ENCODE measurements at places on chromosomes 7 and 10.
A peak's percentile ranks its signal among the peaks of the same experiment; 100 is the strongest.

DNA sequence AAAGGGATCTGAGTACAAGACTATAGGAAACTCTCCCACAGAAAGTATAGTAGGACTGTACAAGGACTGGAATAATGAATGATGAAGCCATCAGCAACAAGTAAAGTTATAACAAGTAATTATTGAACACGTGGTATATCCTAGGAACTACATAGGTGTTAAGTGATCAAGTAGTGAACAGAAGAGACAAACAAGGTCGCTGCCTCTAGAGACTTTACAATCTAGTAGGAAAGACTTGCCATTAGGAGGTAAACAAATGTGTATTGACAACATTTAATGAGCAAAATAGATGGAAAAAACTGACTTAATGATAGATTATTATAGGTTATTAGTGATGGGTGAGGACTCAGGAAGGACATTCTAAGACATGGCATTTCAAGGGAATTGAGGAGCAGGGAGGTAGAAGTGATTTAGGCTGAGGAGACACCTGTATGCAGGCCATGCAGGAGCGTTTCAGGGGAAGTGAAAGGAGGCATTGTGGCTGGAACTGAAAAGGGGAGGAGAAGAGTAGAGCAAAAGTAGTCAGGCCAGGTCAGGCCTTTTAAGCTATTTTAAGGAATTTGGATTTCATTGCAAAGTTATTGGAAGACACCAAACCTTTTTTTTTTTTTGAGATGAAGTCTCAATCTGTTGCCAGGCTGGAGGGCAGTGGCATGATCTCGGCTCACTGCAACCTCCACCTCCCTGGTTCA is 8.5 kb upstream of the GLCCI1 start:
- peak; percentile 44 for DNase-seq

- DNase-seq = no peak
Observed at GRCh38 chr10:77649333-77650331, 12.0 kb upstream of the KCNMA1 start.

DNA sequence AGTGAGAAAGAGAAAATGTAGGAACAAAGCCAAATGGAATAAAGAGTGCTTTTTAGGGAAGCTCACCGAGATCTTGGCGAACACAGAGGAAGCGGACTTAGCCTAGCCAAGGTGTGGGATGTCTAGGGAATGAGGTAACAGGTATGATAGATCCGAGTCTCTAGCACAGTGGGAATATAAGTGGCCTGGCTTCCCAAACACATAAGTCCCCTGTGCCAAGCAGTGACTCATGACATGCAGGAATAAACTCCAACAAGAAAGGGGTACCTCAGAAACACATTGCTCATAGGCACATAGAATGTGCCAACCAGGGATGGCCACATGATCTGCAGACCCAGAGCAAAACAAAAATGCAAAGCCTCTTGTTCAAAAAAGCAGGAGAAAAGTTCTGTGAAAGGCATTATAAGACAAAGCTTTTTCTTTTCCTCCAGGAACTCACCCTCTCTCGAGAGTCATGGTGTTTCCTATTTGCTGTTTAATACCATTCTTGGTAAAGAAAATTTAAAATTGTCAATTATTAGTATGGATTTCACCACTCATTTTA is 542.5 kb downstream of the GATA3 start:
- DNase-seq = no peak

GRCh38 chr7:84549409-84549808 is 354.8 kb upstream of the SEMA3A start:
- no peak for DNase-seq

DNA sequence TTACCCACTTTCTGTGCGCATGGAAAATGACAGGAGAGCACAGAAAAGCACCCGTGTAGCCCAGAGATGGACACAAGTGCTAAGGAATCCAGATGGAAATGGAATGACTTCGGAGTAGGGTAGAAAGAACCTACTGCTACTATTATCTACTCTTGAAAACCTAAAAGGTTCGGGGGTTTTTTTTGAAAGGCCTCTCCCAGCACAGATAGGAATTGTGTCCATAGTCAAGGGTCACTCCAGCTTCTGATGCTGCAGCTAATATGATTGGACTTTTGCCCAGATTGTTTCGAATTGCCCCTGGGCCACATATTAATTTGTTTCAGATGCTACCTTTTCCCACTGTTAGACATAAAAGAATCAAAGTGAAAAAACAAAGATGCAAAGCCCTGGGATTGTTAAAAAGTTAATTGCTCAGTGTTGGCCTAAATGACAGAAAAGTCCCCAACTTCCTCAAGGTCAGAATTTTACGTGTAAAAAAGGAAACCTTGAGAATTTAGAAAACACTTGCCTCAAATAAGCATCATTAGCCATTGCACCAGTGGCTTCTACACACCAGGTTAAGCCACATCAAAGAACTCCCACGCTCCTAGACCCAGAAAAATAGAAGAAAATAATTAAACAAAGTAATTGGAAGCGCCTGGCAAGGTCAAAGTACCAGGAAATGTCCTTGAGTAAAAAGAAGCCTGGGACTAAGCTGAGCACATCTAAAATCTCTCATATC is 40.8 kb upstream of the INSIG1 start:
- no peak for DNase-seq

GRCh38 chr10:103350175-103350516 is 794 bp downstream of the PCGF6 start:
- DNase-seq = no peak

DNA sequence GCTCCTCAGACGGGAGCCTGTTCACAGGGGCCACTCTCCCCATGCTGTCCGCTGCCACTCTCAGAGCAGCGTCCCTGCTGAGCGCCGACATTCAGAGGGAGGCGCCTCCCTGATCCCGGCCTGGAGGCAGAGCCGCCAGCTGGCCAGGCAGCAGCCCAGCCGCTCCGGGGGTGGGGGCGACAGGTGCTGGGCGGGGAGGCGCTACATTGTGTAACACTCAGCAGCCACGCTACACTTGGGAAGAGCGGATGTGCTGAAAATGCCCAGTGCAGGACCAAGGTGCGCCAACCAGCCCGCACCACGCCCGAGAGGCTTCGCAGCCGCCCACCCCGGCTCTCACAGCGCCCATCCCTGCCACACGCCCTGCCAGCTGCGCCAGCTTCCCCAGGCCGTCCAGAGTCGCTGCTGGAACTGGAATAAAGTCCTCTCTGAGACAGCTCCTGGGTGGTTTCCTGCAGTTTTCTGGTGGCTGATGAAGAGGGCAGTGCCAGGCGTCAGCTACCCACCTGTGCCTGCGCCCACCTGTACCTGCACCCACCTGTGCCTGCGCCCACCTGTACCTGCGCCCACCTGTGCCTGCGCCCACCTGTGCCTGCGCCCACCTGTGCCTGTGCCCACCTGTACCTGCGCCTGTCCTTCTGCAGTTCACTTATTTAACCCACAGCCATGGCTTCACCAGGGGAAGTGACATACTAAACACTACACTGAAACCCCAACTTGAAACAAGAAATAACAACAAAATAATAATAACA is 25.7 kb downstream of the STK32C start:
- DNase-seq = no peak

DNA sequence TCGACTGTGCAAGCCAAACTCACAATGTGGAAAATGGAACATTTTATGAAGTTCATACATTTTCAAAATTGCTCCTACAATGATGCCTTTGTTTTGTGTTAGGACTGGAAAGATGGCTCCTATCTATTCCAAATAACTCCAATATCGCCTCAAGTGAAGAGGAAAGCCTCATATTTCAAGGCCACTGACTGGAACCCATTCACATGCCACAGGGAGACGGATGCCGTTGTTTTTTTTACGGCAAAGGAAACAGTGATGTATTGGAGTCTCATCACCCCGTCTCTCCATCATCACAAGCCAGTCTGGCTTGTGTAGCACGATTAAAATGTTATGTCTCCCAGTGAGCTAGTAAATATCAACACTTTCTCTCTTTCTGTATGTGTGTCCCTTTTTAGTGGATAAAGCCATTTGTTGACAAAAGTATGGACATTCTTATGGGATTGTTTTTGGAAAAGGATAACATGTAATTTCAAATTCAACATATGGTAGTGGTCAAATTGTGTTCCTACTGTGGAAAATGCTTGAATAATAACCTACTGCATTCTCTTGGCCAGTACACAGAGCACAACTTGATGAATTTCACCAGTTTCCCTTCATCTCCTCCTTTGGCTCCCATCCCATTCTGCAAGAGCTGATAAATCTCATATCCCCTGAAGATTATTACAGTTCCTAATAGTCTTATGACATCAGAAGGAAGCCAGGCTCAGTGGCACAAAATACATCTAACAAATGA is 109.5 kb upstream of the PITRM1 start:
- DNase-seq = no peak

GRCh38 chr7:96903906-96904305 is 101.4 kb upstream of the DLX6 start:
- no peak for DNase-seq

- no peak for DNase-seq
Observed at GRCh38 chr10:52542906-52543305, 228.8 kb downstream of the DKK1 start.

- no peak for DNase-seq
Observed at GRCh38 chr7:135601182-135601581, 43.5 kb downstream of the NUP205 start.

DNA sequence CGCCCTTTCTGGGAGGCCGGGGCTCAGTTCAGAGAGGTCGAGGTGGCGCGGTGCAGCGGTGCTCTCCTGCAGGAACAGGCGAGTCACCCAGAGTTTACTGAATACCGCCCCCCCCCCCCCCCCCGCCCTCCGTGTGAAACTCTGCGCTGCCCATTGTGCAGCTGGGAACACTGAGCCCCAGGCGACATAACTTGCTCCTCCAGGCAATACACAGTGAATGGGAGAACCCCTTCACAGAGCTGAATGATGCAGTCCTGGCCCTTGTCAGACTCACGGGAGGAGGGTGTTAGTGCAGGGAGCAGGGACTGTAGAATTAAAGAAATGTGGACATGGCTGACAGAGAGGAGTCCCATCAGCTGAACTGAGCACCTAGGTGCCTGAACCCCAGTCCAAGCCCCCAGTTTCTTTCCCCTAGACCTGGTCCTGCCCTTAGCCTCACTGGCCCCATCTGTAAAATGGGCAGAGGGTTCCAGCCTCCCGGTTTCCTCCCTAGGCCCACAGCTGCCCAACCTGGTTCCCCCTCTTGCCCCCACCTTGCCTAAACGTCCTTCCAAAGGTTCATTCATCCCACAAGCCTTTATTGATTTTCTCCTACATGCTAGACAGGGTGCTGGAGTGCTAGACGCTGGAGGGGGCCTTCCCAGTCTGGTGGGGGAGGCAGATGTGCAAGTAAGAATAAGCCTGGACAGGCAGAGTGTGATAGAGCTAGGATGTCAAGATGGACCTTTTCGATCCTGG is 869 bp upstream of the LOXL4 start:
- peak; percentile 56 for DNase-seq

GRCh38 chr10:78944723-78945312 is 123.9 kb upstream of the ZMIZ1 start:
- DNase-seq = no peak

DNA sequence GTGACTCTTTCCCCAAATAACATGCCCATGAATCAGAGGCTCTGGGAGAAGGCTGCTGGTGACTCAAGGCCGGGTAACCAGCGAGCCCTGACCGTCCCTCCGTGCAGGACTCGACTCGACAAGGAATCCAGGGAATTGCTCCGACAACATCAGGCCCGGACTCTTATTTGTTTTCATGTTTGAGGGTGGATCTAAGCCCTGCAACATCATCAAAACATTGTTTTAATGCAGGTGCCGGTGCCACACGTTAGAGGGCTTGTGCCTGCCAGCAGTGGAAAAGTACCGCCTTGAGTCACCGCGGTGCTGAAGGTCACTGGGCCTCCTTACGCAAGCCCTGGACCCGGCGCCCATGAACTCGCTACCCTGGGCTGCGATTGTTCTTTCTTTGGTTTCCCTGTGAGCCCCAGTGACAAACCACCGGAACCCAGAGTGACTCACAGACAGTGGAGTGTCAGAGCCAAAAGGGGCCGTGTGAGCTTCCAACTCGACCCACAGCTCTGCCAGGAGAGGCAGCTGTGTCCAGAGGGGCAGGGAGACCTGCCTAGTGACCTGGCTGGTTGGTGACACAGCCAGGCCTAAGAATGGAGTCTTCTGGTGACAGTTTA is 139.4 kb upstream of the SHH start:
- DNase-seq = no peak

DNA sequence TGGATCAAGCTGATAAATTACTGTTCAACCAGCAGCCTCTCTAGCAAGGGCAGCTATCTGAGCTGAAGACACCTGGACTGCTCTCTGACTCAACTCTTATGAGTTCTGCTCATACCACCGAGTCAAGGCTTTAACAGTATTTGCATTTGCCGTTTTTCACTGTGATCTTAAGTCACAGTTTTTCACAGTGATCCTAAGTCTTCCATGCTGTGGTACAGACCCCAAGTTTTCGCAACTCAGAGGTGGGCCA is 31.3 kb downstream of the PIP4K2A start:
- DNase-seq = no peak

- peak; percentile 47 for DNase-seq
Observed at GRCh38 chr7:128427289-128427891, 17.6 kb upstream of the IMPDH1 start.

DNA sequence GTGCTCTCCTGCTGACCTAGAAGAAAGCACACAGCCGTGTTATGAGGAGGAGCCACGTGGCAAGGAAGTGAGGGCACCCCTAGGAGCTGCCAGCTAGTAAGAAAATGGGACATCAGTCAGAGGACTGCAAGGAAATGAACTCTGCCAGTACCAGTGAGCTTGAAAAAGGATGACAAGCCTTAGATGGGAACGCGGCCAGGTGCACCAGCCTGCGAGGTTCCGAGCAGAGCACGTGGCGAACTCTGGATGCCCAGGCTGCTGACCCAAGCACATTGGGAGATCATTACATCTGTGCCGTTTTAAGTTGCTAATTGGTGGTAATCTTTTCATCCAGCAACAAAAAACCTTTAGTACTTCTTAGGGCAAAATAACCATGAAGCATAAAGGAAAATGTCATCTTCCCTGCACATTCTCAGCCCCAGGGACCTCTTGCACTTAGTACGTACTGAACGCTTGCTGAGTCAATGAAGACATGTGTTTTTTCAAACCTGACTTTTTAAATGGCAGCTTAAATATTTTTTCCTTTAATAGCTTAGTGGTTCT is 69.4 kb downstream of the AMZ1 start:
- peak; percentile 20 for DNase-seq

- DNase-seq = no peak
Observed at GRCh38 chr7:112399501-112399900, 50.8 kb upstream of the IFRD1 start.

GRCh38 chr10:3484306-3485056 is 300.5 kb downstream of the KLF6 start:
- peak; percentile 68 for DNase-seq

DNA sequence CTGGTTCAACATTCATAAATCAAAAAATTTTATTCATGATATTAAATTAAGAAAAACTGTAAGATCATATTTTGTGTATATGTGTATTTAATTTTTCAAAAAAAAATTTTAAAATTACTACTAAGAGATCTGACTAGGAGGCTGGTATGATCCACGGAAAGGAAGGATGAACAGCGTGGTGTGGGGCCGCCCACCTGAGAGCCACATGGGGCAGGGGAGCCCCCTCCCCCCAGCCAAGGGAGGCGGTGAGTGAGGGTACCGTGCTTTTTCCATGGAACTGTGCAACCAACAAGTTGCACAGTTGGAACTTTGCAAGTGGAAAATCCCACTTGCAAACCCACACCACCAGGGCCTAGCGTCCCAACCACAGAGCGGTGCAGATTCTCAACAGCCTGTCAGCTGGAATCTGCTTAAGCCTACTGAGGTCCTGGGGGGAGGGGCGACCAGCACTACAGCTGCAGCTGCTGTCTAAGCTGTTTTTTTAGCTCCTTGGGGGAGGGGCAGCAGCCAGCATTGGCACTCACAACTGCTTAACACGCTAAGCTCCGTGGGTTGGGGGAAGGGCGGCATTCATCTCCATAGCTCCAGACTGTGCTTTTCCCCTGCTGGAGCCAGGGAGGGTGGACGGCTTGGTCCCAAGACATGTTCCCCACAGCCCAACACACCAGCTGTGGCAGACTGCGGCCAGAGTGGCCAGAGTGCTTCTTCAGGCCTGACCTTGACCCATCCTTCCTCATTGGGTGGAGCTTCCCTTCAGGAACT is 94.2 kb upstream of the IGFBP3 start:
- DNase-seq = no peak
